ENCODE measurements at places on chromosomes 16 and 17.

GRCh38 chr17:83053021-83053681 lies 26.3 kb upstream of the METRNL start:
- no peak for DNase-seq

- DNase-seq: peak; percentile 24
Observed at GRCh38 chr16:68319185-68319908, 8.5 kb downstream of the PRMT7 start.

GRCh38 chr16:85138825-85139627 lies 26.8 kb upstream of the CIBAR2 start:
- DNase-seq: no peak

- DNase-seq: peak; percentile 40
Observed at GRCh38 chr17:62109378-62109902, 44.4 kb upstream of the MED13 start.

- DNase-seq: no peak
Observed at GRCh38 chr17:74836691-74837467, 22.8 kb downstream of the GRIN2C start.

DNA sequence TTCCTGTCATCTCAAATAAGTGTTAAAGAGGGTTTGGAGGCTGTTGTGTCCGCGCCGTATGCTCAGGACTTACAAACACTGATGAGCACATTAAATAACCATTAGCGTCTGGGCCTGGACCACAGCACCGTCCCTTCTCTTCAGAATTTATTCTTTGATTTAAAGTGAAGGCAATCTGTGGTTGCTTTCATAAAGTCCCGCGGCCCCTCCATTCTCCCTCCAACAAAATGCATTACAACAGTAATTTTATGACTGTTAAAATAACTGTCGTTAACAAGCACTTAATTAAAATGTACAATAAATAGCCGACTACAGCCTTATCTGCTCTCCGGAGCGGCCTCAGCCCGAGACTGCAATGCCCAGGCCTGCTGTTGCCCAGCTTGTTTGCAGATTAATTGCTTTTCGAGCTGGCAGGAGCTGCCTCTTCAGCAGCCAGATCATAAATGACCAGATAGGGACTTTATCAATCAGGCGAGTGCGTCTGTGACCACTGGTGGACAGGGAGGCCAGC lies 30.6 kb upstream of the IRX3 start:
- no peak for DNase-seq

GRCh38 chr17:34076743-34077631 lies 178.1 kb upstream of the CCL2 start:
- no peak for DNase-seq

GRCh38 chr17:7767405-7768021 lies 50.0 kb downstream of the DNAH2 start:
- DNase-seq: no peak

DNA sequence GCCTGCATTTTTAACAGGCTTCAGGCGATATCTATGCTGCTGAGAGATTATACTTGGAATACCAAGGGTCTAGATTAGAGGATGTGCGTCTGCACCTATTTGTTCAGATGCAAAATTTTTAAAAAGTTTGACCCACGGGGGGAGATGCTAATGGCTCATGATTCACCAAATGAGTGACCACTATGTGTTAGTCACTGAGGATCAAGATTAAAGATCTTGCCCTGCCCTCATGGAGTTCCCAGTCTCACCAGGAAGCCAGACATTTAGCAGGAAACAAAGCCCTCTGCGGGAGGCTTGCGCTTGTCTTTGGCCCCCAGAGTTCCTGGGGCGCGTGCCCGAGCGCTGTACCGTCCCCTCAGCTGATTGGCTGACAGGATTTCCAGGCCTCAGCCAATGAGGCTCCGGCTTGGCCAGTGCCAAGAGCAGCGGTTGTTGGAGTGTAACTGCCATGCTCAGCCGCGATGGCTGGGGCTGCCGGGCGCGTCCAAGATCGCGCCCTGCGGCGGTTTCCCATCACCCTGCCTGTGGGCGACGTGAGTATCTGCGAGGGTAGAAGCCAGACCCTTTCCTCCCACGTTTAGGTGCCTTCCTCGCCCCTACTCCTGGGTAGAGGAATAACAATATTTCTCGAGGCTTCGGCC lies 4.5 kb upstream of the DDX19B start:
- no peak for DNase-seq

DNA sequence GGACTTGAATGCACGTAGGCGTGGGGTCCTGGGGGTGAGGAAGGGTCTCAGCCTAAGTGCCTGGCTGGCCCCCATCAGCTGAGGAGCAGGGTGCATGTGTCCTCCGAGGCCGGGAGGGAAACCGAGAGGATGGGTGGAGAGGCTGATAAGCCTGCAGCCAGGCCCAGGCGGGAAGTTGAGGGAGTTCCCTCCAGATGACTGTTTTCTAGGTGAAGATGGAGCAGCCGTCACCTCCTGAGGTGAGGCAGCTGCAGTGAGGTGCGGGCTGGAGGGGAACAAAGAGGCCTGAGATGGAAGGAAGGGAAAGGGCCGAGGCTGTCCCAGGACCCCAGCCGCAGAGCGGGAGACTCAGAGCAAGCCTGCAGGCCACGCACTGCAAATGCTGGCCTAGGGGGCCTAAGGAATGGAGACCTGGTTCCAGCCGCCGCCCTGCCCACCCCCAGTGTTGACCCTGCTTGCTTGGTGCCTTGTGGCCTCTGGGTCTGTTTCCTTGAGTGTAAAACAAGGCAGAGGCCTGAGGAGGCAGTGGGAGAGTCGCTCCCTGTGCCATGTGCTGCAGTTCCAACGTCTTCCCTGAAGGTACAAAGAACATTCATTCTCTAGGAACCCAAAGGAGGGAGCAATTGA lies 3.0 kb downstream of the PECAM1 start:
- no peak for DNase-seq

GRCh38 chr17:4498461-4499397 lies at the start of gene SPNS2:
Gene SPNS2, plus strand, starts transcription at chr17:4498881. Its CDS starts 167 bp downstream, at chr17:4499048.
- DNase-seq: peak; percentile 78

- DNase-seq: no peak
Observed at GRCh38 chr17:81577278-81578000, 25.3 kb upstream of the FAAP100 start.

DNA sequence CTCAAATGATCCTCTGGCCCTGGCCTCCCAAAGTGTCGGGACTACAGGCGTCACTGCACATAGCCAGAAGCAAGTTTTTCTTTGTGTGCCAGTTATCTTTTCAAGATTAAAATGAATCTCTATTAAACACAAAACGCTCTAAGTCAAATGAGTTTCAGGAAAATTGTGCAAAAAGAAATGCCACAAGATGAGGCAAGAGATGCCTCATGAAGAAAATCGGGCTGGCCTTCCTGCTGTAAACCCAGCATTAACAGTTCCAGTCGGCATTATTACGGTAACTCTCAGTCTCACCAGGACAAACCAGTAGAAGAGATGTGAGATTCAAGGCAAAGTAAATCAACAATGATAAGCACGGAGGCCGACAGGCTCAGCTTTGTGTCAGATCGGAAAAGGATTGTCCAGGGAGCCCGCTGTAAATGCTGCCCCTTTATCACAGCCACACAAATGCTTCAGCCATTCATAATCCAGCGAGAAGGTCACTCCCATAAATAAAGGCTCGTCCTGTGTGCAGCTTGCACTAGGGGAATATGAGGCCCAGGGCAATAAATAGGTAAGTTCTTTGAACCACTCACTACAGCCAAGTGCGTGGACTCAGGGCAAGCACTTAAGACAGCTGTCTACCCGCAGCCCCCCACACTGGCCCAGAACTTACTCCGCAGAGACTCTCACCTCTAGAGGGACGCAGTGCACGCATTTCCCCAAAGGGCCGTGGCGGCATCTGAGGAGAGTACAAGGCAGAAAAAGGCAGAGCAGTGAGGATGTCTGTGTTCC lies 27.2 kb downstream of the NPLOC4 start:
- DNase-seq: no peak

GRCh38 chr17:39916918-39917317 lies 1.5 kb downstream of the GSDMB start:
- DNase-seq: no peak

- DNase-seq: no peak
Observed at GRCh38 chr16:10269632-10270031, 87.4 kb upstream of the GRIN2A start.

- DNase-seq: no peak
Observed at GRCh38 chr16:68386628-68387027, 61.7 kb downstream of the SMPD3 start.

GRCh38 chr16:57141822-57142631 lies 43.8 kb downstream of the PSME3IP1 start:
- no peak for DNase-seq

- DNase-seq: no peak
Observed at GRCh38 chr16:65061935-65062518, 59.8 kb downstream of the CDH11 start.

GRCh38 chr16:5706211-5706610 lies 608.6 kb upstream of the EEF2KMT start:
- no peak for DNase-seq

DNA sequence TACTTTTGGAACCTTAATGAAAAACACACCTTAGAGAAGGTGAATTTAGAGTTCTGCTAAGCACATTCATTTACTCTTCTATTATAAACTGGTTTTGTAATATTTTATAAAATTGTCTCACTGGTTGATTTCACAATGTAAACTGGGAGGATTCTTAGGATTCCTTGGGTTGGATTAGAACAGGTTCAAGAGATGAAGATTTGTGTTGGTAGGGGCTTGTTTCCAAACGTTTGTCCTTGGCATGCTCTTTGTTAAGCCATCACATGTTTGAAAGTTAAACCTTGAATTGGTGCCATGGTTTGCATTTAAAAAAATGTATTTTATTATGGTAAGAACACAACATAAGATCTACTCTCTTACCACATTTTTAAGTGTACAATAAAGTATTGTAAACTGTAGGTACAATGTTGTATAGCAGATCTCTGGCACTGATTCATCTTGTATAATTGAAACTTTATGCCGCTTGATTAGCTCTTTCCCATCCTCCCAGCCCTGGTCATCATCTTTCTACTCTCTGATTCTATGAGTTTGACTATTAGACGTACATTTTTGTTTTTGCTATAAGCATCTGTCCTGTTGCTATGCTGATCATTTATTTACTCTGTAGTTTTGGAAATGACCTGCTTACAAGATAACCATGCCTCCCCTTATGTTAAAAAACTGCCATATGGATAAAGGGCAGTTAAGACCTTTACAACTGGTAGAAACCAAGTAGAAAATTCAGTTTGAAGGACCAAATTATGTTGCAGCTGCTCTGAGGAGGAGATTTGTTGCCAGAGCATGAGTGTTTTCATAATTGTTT lies 9.6 kb downstream of the FTO start:
- DNase-seq: no peak

DNA sequence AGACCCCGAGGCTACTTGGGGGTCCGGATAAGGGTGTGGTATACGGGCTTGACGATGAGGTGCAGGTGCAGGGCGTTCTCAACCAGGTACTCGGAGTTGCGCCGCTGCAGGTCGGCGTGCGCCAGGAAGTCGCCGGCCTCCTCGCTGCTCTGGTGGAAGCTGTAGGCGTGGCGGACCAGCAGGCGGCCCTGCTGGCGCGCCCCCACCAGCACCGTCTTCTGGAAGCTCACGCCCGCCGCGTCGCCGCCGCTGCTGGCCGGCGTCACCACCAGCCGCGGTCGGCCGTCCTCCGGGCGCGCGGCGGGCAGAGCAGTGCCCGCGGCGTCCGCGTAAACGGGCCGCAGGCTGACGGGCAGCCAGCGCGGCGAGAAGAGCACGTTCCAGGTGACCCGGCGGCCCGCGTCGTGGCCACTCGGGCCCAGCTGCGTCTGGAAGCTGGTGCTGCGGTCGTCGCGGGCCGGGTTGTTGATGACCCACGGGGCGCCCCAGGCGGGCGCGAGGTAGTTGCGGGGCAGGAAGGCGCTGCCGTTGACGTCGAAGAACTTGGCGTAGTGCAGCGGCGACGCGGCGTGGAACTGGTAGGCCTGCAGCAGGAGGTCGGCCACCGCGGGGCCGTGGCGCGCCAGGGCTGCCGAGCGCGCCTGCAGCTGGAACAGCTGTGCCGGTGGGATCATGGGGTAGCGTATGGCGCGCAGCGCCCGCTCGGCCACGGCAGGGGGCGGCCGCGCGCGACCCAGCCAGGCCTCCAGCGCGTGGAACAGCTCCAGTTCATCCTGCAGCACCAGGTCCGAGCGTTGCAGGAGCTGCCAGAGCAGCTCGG lies 4.8 kb downstream of the BTBD17 start:
- DNase-seq: no peak

DNA sequence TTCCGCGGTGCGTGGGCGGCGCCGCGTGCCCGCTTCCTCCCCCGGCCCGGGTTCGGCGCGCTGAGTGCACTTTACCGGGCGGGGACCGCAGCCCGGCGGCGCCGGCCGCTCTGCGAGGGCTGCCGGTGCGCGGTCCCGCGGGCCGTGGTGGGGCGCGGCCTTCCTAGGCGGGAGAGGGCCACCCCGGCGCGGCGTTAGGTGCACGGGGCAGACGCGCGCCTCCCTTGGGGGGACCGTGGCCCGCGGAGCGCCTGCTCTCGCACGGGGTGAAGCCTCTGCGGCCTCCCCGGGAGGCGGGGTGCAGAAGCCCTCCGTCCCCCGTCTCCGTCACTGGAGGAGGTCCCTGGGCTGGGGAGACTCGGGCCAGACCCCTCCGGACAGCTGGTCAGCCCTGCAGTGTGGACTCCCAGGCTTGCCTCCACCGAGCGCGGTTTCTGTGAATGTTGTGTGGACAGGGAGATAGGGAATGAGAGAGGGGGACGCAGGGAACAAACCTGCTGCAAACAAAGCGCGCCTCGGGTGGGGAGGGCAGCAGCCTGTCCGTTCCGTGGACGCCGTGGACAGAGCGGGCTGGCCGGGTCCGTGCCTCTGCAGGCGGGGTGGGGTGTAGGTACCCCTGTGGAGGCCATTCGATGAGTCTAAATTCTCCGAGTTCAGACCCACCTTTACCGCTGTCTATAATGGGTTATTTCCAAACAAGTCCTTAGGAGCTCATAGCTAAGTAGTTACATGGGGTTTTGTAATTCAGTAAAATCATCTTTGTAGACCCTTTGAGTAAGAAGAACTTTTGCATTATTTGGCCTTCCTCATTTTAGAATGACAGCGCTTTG lies 721 bp downstream of the TBCD start:
- no peak for DNase-seq

DNA sequence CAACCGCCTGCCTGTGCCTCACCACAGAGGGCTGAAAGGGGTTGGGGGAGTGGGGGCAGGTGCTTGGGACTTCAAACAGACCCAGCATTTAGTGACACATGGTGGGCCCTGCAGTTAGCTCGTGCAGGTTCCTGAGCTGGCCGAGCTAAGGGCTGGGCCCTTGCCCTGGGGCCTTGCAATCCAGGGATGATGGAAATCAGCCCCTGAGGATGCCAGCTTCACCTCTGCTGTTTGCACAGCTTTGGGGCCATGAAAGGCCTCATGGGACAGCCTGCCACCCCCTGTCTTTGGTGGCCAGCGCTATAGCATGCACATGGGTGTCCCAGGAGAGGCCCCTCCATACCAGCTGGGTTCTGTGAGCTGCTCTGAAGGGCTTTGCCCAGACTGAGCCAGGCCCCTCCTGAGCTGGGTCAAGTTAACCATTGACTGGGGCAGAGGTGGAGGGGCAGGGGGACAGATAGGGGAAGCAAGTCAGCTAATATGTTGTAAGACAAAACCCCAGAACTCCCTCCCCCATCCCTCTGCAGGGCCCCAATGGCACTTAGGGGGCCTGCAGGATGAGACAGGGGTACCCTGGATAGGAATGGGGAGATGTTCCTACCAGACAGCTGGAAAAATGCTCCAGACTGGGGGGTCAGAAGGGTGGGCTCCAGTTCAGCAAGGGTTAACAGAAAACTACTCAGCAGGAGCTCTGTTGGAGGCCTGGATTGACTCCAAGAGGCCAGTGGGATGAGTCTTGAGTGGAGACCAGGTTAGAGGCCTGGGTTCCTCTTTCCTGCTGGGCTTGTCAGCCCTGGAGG lies 692 bp downstream of the PRR15L start:
- no peak for DNase-seq

Data from activated naive CD4-positive, alpha-beta T cell treated with anti-CD3 and anti-CD28 coated beads, Interleukin-2, amount 50 U/mL, for 16 hours (primary cell).